CD4-positive, alpha-beta T cell treated with Interleukin-6 at 100 ng/mL for 8 hours (primary cell): ENCODE measurements at places on chromosomes 2 and 18.

GRCh38 chr2:223725494-223725893 lies 111.9 kb downstream of the AP1S3 start:
- no peak for DNase-seq

- no peak for DNase-seq
These were observed 98.4 kb downstream of the COLEC12 start for GRCh38 chr18:402129-402528.

DNA sequence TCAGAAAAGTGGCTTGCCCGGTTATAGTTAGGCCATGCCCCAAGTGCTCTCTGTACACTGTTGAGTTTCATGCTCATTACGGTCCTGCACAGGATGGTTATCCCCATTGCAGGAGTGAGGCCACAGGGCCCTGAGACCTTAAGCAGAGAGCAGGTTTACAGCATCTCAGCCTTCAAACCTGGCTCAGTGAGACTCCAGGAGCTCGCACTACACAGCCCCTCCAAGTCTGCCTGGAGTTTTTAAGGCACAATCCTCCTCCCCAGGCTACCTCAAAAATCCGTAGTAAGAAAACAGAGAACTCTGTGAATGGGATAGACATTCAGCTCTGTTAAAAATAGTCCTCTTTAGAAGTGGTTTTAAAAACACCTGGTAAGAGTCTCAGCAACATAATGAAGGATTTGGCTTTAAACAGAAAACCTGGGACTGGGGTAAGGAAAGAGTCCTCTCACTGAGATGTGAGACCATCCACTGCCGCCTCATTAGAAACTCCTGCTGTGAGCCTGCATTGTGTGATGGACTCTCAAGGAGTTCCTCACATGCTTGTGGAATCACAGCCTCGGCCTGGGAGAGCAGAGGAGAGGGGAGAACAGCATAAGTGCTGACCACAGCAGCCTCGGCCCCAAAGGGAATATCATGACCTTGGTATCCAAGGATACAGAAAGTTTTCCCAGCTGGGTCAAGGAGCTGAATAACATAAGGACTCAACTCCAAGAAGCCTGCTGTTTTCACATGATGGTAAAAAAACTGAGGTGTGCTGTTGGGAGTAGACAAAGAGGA lies 214.8 kb downstream of the ATAD2B start:
- DNase-seq, result no peak

- no peak for DNase-seq
These were observed 52.1 kb upstream of the FOSL2 start for GRCh38 chr2:28340312-28341202.

DNA sequence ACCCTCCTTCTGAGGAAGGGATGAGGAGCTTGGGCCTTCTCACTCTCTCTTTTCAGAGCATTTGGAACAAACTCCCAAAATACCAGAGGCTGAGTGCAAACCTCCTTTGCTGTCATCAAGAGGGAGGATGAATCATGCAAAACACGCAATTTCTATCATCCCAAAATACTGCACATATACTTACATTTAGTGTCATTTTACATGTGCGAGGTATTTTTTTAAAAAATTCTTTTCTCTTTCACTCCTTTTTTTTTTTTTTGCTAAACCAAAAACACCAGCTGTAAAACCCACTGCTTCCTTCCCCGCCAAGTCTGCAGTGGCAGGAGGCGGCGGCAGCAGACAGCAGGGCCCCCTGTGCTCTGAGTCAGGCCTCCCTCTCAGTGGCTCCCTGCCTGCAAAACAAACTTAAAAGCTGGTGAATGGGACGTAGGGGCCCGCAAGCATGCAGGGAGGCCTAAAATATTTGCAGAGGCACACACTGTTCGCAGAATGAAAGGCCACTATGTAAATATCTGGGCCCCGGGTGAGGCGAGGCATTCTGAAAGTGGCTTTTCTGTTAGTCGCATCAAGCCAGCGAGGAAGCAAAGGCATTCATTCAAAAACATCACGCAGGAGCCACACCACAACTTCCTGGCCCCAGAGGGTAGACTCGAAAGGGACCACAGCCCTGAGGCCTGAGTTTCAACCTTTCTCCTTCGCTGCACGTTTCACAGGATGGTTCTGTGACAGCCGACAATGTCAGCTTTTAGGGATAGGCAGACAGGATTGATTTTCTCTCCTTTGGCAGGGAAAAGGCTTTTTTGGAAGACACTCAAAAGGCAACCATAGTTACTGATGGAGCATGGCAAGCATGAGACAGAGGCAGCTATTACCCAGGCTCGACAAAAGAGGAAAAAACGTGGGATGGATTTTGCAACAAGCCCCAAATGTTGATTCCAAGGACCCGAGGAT lies 73.4 kb downstream of the ACTR2 start:
- DNase-seq, result peak; percentile 67

DNA sequence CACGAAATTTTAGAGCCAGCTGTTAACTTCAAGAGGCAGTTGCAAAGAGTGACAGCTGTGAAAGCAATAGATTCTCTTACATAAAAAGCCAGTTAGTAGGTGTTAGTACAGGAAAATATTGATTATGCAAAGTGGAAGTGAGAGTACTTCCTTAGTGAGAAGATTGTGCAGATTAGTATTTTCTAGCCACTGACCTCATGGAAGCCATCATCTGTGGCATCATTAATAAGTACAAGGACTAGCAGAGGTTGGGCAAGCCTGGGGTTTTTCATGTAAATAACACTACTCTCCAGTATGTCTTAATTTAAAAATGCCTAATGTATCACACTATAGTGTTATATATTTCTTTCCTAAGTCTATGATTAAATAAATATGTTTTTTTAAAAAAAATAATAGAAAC lies 166.2 kb upstream of the DTNA start:
- no peak for DNase-seq

DNA sequence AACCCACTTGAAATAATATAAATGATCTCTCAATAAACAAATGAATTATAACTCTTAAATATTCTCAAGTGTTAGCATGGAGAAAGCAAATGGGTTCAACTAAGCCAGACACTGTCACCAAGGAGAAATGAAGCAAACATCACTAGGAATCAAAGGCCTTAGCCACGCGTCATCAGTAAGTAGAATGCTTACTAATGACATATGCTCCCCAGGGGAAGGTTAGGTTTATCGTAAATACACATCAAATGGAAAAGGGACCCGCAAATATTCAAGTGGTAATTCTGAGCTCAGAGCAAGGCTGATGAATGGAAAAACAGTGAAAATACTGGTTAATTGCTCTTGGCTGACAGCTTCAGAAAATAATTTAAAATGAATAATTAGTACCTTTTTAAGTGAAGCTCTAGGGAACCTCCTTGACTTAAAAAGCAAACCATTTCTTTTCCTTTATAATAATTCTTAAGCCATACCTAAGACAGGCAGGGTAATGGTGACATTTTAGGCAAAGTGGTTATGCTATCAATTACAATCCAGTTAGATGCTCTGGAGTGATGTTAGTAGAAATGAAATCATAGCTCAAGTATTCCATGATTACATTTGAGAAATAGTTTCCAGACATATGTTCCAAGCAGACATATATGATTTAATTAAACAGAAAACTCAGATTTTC lies 101.5 kb downstream of the ALPK2 start:
- no peak for DNase-seq
